ENCODE measurements at places on chromosomes 16 and 17.

DNA sequence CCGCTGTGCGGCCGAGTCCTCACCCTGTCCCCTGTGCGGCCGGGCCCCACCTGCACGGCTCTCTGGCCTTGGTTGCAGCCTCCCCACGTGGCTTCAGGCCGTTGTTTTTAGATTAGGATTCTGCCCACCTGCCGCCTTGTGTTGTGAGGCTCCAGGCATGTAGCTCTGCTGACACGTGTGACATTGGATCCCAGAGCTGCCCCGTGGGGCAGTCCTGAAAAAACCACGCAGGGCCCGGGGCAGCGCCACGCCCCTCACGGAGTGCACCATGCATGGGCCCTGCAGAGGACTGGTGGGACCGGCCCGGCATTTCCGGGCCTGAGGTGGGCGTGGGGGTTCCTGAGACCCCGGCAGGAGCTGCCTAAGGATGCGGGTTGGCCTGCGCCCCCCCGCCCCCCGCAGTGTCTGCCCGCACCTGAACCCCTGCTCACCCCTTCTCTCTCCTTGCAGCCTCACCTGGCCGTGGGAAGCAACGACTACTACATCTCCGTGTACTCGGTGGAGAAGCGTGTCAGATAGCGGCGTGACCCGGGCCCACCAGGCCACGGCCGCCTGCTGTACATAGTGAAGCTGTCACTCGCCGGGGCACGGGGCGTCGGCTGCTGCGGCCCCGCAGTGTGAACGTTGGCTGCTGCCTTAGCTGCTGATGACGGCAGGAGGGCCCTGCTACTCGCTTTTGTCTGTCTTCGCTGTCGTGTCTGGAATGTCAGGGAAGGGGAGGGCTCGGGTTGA, 27.7 kb upstream of the CHMP6 start:
- no peak for DNase-seq

GRCh38 chr17:31532526-31532925, 141.1 kb downstream of the RAB11FIP4 start:
- no peak for DNase-seq

GRCh38 chr16:56956076-56956475, 5.7 kb upstream of the CETP start:
- no peak for DNase-seq

- DNase-seq, result no peak
Observed at GRCh38 chr16:7689234-7689633, 356.6 kb downstream of the RBFOX1 start.
